Muscle of back (tissue), 13 donors: ENCODE measurements at places on chromosomes 7 and 10. TPM values are rescaled to one million over a fixed set of nuclear protein-coding genes. Genes with fewer than 3 reads are reported as not detected.

DNAH11 gene
- 0.83 TPM for polyA plus RNA-seq

DNA sequence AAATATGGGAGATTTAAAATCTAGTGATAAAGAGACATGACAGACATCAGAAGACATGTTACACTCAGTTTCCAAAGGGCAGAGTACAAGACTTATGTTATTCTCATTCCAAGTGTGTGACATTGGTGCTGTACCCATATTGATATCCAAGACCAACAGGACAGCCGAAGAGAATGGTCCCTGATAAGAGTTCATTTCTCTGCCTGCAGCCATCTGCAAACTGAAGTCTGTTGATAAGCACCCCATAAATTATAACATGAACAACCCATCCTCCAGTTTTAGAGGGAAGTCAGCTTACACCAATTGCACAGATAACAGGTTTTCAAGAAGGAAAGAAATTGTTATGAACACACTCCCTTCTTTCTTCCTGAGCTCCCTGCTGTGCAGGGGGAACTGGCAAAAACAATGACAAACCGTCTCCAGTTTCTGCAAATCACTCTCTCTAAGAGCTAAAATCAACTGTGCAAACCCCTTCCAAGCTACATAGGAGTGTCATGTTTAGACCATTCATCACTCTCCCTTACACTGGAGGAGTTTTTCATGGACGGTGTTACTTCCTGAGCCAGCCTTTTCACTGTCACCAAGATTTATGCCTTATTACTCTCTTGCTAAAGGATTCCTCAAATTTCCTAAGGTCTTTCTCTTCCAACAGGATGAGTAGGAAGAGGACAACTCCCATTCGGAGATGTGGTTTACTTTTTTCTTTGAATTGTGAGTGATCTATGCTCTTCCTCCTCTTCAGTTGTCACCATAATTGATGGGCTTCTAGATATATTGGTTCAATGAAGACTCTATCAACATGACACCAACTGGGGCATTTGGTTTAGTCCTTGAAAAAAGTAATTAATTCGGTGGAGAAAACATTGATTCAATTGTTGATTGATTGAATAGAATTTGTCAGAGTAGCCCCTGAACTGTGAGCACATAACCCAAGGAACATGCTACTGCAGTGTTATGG lies 80.3 kb upstream of the FAM171A1 start:
- no peak for DNase-seq

DNA sequence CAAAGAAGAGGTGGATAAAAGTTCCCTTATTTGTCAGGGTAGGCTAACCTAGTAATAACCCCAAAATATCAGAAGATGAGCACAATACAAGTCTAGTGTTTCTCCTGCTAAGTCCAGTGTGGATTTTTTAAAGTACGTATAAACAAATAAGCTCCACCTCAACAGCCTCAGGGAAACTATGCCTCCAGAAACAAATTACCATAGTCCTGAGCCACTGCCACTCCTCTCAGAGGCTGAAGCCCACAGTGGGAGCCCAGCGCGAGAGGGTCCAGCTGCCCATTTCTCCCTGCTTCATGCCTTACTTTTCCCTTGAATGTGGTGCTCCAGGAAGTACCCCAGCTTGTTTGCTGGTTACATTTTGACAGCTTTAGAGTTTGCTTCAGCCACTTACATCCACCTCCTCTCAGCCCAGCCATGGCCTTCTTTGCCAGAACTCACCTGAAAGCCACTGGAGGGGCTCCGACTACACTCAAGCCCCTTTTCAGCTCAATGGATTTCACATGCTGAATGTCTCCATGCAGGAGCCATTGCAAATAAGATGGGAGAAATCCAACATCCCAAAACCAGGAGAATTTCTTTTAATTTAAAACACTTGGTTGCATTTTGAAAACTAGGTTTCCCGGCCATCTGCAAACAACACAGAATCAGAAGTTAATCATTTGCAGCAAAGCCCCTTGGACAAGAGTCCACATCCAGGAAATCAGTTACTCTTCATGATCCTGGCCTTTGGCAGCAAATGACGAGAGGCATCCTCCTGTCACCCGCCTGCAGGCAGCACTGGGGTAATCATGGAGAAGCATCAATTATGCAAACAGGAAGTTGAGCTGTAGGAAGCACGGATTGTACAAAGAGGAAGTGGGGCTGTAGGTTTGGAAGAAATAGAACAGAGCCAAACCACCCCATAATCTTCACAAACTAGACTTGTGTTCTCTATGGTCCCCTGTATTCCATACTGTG lies 138.1 kb downstream of the HERPUD2 start:
- DNase-seq: no peak

DNA sequence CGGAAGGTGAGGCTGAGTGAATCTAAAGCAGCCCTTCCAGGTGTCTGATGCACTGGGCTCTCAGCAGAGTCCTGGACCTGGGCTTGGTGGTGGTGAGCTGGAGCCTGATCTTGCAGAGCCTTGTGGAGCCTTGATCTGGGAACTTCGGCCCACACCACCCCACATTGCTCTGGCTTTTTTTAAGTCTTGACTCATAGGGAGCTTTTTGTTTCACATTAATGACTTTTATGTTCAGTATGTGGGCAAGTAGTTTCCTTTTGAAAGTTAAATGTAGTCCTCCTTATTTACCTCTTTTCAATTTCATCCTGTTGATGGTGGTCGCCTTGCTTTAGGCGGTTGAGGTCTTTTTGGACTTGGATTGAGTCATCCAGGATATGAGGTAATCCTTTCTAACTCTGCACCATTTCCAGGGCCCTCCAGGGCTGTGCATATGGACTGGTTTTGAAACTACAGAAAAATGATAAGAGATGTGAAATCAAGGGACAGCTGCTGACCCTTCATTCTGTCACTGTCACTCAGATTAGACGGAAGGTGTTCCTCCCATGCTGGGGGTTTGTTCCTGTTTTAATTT lies 2.9 kb upstream of the NRAP start:
- no peak for DNase-seq

GRCh38 chr10:71964098-71964742 lies at the start of gene CHST3:
Gene CHST3 (plus strand): TSS chr10:71964395. CDS start chr10:72005843, 41,448 bp downstream.
- peak; percentile 89 for DNase-seq

LIMK1 gene
- polyA plus RNA-seq: 13.6 TPM

GRCh38 chr10:97578171-97578844 lies 5.7 kb downstream of the ANKRD2 start:
- no peak for DNase-seq

DNA sequence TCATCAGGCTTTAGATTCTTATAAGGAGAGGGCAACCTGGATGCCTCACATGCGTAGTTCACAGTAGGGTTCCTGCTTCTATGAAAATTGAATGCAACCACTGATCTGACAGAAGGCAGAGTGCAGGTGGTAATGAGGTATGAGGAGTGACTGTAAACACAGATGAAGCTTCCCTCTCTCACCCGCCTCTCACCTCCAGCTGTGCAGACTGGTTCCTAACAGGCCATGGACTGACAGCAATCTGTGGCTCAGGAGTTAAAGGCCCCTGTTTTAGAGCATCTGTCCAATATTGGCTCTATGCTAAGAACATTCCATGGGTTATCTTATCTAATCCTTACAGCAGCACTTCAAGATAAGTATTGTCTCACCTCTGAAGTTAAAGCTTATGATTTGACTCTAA lies 213.5 kb upstream of the NRP1 start:
- no peak for DNase-seq

UCMA gene
- polyA plus RNA-seq: not detected

GRCh38 chr10:78595269-78595619 lies 473.5 kb upstream of the ZMIZ1 start:
- no peak for DNase-seq

ARHGAP21 gene
- 87.7 TPM for polyA plus RNA-seq

AKR1C8 gene
- 0.17 TPM for polyA plus RNA-seq

DNA sequence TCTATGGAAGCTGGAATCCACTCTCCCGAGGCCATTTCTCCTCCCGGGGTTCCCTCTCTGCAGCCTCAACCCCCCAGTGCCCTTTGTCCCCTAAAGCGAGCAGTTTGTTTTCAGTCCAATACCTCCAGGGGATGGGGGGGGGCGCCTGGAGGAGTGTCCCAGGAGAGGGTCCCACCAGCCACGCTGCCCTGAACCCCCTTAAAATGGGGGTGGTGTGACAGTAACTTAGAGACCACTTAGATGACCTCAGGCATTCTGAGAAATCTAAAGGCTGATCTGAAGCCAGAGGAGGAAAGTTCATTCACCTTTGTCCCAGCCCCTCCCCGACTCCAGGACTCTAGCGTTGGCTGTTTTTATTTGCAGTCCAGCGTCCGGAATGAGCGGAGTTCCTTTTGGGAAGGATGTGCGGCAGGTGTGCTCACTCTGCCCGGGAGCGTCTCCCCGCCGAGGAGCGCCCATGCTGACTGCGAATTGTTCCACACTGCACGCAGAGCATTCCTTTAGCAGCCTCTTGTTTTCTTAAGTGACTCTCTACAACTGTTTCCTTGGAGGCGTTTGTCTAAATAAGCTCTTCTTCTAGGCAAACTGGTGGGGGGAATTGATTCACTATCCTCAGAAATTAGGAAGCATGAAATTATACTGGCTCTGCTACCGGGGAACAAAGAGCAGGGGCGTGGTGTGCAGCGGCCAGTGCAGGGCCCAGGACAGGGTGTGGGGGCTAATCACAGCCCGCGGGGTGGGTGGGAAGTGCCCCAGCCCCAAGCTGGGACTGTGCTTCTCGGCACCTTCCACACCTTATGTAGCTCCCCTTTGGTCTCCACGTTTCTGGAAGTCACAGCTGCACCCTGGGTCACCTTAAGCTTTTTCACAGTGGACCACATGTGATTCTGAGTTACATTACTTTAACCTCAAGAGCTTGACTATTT lies 46.3 kb downstream of the SYPL1 start:
- DNase-seq: no peak

- DNase-seq: no peak
Observed at GRCh38 chr7:103958284-103958818, 31.1 kb downstream of the RELN start.

DNA sequence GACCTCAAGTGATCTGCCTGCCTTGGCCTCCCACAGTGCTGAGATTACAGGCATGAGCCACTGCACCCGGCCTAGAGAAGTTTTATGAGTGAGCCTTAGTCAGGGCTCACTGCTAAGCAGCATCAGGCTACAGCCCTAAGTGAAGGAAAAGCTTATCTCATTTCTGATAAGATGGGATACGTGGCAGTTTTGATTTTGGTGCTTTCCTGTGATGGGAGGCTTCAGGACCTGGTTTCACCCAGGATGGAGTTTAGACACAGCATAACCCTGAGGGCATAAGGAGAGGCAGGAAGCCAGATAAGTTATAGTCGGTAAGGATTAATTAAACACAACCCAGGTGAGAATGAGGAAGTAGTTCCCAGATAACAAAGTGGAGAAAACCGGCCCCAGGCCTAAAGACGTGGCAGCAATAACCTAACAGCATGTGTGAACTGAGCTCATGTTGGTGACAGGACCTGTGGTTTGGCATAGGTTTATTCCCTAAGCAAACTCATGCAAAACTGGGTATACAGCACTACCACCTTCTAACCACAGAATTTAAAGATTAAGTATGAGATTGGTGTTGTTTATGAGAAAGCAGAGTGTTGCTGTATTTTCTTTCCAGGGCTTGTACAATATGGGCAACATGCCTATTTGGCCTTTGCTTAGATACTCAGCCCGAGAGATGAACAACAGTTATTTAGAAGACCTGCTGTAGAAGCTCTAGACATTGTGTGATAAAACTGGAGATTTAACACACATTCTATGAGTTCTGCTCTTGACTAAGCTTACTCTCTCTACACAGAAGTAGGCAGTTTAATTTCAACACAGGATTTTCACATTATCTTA lies 119.4 kb downstream of the COL28A1 start:
- DNase-seq: no peak

DNA sequence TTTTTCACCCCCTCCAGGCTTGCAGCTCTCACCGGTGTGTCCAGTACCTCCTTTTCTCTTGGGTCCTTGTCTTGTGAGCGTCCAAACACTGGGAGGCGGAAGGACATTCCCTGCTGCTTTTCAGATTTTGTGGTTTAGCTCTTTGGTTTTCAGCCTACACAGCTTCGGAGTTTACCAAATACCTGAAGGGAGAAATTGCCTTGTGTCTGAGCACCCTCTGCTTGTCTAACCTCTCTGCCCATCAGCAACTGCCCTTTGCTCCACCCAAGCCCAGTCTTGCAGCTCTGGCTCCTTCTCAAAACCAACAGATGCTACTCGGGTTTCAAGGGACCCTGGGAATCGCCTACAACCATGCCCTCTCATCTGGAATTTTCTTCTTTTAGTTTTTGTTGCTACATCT lies 519.1 kb upstream of the IGFBP3 start:
- DNase-seq: no peak

ZRANB1 gene
- 20.5 TPM for polyA plus RNA-seq

GRCh38 chr7:77760809-77761453 lies 37.3 kb downstream of the TMEM60 start:
- no peak for DNase-seq

GRCh38 chr7:5005066-5005465 lies 40.6 kb upstream of the RBAK start:
- DNase-seq: no peak
